ENCODE measurements at places on chromosomes 16 and 17.

- no peak for DNase-seq
Observed at GRCh38 chr17:73099511-73099910, 7.0 kb upstream of the SLC39A11 start.

GRCh38 chr17:3964203-3965117 is at the start of gene ATP2A3:
Gene ATP2A3, minus strand, starts transcription at chr17:3964437. Its CDS starts 146 bp downstream, at chr17:3964291.
- DNase-seq = no peak

DNA sequence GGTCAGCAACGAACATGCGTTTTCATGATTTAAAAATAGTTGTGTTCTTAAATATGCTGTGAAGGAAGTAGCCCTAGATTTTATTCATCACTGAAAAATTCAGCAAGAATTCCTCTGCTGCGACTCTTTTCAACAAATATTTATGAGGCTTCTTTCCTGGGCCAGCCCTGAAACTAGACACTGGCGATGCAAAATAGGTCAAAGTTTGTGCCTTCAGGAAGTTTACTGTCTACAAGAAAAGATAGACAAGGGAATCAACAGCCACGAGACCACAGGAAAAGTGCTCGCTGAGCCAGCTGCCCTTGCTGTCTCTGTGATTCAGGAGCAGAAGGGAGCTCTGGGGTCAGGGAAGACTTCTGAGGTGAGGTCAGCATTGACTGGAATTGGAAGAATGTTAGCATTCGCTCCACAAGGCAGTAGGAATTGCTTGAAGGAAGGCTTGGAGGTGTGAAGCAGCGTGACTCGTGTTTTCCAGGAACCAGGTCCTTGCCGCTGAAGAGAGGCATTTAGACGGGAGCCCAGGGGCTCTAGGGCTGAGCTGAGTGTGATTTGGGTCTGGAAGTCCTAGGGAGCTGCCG is 1.9 kb upstream of the RPL26 start:
- DNase-seq = peak; percentile 81

DNA sequence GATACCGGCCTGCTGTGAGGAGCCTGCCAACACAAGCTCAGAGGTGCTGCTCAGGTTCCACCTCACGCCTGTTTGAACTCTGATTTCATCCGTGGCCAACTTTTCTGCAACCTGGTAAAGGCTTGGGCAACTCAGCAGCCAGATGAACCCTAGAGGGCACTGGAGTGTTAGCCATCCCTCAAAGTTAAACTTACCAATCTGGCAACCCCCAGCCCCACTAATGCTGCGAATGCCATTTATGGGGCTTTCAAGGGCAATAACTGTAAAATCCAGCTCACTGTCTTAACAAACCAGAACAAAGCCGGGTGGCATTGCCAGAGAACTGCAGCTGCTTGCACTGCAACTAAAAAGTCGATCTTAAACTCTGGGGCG is 105.5 kb downstream of the AXIN2 start:
- DNase-seq = peak; percentile 32

- no peak for DNase-seq
Observed at GRCh38 chr16:24953306-24953705, 61.9 kb downstream of the ARHGAP17 start.

DNA sequence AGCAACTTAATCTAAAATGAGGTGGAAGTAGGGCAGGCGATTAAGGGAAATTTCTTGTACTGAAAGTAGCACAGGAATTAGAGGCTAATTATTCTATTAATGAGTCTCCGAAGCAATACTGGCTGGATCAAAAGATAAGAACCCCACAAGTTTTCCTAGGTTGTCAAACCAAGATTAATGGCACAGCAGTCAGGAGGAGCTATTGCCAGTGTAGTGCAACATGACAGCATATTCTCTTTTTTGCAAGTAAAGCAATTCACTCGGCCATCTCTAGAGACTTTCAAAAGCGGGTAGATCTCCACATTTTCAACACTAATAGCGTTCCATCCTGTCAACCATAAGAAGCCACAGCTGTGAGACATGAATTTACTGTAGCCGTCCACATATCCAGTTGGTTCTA is 81.2 kb downstream of the CYB561 start:
- no peak for DNase-seq

- DNase-seq = no peak
Observed at GRCh38 chr17:32443827-32444300, 446 bp upstream of the PSMD11 start.

All from fibroblast of the aortic adventitia (primary cell).